ENCODE measurements at places on chromosomes 7 and 10.
A peak's percentile ranks its signal among the peaks of the same experiment; 100 is the strongest.

- DNase-seq = no peak
Observed at GRCh38 chr10:55351431-55351830, 550.4 kb upstream of the PCDH15 start.

DNA sequence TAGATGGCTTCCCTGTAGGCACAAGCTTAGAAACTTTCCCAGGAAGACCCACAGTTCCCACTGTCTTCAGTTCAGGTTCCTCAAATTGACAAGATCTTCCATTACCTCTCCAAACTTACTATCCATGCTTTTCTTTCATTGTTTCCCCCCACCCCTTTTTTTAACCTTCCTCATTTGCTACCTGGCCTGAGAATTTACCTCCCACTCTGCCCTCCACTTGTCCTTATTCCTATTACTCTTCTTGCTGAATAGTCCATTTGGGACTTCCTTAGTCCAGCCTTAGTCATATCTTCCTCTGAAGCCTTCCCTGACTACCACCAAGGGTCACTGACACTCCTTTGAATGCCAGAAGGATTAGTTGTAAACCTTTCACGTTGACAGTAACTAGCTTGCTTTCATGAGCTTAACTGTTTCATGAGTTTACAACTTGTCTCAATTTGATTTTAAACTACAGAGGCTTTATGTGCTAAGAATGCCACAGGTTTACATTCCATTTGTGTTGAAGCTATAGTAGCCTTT, 1.2 kb upstream of the CALU start:
- DNase-seq = no peak

GRCh38 chr7:17467386-17467945, 169.0 kb downstream of the AHR start:
- DNase-seq = no peak

DNA sequence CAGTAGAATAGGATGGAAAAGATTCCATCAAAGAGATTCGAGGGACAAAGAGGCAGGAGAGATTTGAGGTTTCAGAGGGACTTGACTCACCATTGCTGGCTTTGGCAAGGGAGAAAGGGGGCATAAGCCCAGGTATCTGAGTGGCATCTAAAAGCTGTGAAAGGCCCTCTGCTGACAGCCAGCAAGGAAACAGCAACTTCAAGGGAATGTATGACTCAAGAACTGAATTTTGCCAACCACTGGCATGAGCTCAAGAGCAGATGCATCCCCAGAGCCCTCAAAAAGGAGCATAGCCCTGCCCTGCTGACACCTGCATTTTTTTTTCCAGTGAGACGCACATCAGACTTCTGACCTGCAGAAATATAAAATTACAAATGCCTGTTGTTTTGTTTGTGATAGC, 19.6 kb upstream of the ADAM12 start:
- DNase-seq = no peak

DNA sequence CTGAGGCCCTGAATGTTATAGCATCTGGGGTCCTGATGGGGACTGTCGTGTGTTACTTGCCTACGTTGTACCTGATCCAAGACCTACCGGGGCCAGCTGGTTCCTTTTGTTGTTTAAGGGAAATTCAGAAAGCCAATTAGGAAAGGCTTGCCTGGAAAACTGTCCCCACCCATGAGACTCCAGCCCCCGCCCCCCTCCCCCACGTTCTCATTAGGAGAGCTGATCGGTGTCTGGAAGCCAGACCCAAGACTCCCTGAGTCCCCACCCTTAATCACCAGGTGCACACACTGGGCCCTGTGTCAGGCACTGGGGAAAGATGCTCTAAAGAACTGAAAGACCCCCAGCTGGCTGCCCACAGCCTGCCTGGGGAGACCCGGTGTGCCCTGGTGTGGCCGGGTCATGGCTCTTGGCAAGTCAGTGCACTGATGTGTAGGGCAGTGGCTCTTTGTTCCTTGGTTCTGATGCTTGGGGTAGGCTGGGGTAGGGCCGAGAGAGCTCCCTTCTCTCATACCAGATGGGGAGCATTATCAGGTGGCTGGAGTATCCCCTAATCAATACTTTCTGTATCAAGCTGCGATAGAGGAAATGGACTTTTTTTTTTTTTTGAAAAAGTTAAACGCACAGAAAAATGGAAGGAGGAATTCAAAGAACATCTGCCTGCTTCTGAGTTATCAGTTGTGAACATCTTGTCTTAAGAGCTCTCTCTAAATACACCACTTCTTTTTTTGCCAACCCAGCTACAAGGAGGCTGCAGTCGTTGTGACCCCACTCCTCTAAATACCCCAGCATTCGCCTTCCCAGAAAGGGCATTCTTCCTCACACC, 16.9 kb downstream of the TSPAN15 start:
- DNase-seq = no peak

GRCh38 chr10:50604049-50604640, 19.6 kb downstream of the SGMS1 start:
- DNase-seq = no peak

GRCh38 chr10:92239600-92240288, 51.1 kb downstream of the CPEB3 start:
- peak; percentile 32 for DNase-seq

DNA sequence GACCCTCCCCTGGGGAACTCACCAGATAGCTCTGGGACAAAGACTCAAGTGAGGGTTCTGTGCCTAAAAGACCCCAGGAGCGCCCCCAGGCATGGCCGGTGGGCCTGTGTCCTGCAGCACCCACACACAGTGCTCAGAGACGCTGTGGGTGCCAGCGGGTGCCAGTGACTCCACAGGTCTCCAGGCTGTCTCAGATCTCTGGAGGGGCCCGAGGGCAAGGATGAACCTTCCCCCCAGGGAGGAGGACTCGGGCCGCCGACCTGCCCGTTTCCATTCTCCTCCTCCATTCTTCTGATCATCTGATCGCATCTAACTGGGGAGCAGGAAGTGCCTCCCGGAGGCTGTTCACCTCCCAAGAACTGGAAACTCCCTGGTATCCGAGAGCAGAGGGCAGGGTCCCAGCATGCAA, 980 bp downstream of the ADAM8 start:
- DNase-seq = peak; percentile 37

- DNase-seq = no peak
Observed at GRCh38 chr10:76112826-76113150, 681.4 kb downstream of the LRMDA start.

DNA sequence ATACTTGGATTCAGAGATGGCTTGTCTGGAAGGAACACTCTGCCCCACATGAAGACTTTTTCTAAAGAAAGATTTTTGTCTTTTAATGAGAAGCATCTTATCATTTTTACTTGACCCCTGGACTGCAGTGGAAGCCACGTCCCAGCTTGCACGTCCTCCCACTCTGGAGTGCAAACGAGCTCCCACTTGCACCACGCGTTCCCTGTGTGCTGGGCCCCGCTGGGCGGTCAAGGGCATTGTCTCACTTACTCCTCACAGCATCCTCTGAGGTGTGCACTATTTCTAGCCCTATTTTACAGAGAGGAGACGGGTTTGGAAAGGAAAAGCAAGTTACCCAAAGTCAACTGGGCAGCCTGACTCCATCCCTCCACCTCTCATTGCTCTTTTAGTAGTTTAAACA, 175.2 kb downstream of the HIBADH start:
- no peak for DNase-seq

DNA sequence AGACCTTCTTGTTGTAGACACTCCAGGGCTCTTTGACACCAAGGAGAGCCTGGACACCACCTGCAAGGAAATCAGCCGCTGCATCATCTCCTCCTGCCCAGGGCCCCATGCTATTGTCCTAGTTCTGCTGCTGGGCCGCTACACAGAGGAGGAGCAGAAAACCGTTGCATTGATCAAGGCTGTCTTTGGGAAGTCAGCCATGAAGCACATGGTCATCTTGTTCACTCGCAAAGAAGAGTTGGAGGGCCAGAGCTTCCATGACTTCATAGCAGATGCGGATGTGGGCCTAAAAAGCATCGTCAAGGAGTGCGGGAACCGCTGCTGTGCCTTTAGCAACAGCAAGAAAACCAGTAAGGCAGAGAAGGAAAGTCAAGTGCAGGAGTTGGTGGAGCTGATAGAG, 5.5 kb downstream of the GIMAP7 start:
- DNase-seq = no peak

- DNase-seq = no peak
Observed at GRCh38 chr7:135317676-135318325, 84.2 kb downstream of the STRA8 start.

DNA sequence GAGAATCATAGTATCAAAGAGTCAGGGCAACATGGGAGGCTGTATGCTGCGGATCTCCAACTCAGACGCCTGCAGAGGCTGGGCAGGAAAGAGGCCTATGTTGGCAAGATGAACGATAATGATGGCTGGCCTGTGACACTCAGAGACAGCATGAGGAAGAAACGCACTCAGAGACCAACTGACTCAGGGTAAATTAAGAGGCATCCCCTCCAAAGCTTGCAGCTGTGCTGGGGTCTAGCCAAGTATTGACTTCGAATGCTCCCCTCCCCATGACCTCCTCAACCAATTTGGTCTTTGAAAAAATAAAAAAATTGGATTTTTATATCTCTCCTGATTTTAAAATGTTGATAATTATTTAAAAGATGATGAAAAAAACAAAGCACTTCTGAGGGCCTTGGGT, 718.9 kb downstream of the GRID1 start:
- DNase-seq = no peak

DNA sequence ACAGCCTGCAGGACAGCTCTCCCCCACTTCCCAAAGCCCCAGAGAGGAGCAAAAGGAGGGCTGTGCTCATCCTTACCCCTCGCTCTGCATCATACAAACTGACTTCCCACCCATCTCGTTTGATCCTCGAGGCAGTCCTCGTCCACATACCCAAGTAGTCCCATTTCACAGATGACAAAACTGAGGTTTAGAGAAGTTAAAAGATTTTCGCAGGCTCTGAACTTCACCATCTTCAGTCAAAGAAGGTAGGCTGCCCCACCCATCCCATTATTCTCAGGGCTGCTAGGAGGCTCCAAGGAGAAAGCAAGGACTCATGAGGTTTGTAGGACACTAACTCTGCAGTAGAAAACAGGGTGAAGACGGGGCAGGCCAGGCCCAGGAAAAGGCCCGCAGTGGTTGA, 147.1 kb downstream of the SLIT1 start:
- DNase-seq = no peak

DNA sequence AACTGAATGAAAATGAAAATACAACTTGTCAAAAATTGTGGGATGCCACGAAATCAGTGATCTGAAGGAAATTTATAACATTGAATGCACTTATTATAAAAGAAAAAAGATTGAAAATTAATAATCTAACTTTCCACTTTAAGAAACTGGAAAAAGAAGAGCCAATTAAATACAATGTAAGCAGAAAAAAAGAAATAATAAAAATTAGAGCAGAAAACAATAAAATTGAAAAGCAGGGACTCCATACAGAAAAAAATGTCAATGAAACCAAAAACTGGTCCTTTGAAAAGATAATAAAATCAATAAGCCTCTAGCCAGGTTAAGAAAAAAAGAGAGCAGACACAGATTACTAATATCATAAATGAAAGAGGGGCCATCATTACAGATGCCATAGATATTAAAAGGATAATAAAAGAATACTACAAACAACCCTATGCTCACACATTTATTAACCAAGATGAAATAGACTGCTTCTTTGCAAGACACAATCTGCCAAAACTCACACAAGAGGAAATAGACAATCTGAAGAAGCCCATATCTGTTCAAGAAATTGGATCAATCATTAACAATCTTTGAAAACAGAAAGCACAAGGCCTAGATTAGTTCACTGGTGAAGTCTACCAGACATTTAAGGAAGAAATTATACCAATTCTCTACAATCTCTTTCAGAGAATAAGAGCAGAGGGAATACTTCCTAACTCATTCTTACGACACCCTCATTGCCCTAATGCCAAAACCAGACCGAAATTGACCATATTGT, 233.8 kb upstream of the NEBL start:
- no peak for DNase-seq

DNA sequence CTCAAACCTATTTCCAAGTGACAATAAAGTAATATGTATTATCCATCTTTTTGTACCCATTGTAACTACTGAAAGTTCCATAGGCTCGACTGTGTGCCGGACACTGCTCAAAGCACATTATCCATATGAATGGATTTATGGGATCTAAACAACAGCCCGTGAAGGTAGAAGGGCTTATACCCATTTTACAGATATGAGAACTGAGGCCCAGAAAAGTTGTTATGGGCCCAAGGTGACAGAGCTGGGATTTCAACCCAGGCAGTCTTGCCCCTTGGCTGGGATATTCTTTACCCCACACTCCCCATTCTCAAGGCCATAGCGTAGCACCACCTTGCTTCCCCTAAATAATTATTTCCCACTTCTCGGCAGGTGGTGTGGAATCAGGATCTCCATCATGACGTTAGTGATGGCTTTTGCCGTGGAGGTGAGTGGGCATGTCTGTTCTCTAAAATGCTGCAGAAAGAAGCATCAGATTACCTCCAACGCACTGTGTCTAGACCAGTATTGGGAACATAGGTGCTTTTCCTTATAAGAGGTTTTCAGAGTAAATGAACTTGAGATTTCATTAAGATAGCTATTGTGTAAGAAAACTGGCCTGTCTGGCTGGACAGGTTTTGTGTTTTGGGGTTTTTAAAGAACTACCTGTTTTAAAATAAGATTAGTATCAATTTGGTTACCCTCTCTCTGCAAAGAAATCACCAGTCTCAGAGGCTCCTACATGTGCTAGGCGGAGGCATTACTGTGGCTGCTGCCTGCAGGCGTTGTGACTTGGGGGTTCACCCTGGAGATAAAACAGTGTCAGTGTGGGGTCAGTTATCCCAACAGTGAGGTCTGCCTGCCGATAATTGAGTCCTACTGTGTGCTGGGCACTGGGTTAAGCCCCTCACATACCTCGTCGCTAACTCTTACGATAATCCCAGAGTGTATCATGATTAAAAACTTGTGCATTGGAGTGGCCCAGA, 85.1 kb upstream of the SDK1 start:
- DNase-seq = no peak

DNA sequence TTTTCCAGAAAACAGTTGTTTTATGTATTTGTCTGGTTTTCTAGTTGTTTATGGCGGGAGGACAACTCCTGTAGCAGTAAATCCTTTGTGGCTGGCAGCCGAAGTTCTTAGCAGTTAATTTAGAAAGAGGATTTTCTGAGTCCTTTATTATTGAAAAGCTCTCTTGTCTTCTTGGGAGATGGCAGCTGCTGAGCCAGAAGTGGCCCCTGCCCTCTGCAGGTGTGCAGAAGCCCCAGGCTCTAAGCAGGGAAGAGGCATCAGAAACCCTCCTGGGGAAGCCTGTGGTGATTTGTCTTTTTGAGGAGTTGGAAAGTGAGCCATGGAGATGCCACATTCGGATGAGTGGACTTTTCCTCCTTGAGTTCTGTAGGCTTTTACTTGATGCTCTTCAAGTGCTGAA, 106.3 kb downstream of the GLRX3 start:
- DNase-seq = no peak

- DNase-seq = no peak
Observed at GRCh38 chr10:59879363-59879913, 26.9 kb downstream of the CCDC6 start.

DNA sequence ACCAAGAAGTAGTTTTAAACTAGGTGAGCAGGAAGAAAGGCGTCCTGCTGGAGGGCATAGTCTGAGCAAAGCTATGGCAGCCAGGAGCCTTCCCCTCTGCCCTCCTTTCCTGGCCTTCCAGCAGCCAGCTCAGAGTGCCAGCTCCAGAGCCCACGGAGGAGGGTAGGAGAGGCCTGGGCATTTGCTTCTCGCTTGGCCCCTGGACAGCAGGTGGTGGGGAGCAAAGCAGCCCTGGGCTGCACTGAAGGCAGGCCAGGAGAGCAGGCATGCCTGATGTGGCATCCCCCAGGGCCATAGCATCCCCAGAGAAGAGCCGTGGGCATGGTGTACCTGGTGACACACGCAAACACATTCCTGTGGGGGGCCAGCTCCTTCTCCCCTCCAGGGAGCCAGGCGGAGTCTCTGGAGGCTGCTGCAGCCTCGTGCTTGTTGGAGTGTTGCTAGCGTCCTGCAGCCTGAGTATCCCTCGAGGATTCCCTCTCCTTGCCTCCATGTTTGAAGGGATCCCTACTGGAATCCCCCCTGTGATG, 43.9 kb downstream of the CDH23 start:
- no peak for DNase-seq

Data from T-cell (primary cell).